ENCODE measurements at places on chromosomes 7 and 10.

GRCh38 chr10:30639946-30640786, 10.6 kb upstream of the LYZL2 start:
- DNase-seq: no peak

DNA sequence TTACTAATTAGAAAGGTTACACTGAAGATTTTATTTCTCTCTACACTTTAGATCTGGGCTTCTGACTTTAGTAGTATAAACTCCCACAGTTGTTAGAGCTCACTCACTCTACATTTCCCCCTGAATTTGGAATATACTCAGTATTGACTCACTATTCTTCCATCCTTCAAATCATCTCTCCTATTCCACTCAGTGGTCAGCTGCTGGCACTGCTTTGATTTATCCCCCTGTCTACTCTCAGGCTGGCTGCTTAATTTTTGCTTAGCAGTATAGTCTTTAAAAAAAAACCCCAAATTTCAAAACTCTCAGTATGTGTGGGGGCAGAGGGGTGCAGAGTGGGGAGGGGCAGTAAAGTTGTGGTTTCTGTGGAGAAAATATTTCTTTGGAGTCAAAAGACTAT, 68.9 kb downstream of the CDK6 start:
- no peak for DNase-seq

DNA sequence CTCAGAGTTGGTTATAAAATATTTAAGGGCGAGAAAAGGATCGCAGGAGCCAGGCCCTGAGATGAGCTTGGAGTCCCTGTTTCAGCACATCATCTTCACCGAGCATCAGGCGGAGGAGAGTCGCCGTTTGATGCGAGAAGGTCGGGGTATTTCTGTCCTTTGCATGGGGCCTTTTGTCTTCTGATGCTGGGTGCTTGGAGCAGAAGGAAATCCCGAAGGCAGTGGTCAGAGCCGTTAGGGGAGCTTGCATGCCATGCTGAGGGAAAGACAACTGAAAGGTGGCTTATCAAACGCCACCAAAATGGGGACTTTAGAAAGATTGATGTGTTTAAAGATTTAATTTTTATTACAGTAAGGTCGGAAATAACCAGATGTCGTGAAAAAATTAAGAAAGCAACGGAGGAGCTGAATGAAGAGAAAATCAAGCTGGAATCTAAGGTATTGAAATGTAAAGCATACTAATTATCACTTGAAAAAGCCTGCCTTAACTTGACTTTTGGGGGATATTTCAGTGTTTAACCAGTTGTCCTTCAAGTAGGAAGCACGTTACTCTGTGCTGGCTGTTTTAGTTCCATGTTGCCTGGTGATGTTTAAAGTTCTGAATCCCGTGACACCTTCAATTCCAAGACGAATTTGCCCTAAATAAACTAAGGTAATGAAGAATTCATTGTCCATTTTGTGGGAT, 845 bp downstream of the CCDC172 start:
- DNase-seq: no peak

- DNase-seq: peak; percentile 73
Measured at GRCh38 chr7:2864999-2865670, 21.0 kb upstream of the GNA12 start.

DNA sequence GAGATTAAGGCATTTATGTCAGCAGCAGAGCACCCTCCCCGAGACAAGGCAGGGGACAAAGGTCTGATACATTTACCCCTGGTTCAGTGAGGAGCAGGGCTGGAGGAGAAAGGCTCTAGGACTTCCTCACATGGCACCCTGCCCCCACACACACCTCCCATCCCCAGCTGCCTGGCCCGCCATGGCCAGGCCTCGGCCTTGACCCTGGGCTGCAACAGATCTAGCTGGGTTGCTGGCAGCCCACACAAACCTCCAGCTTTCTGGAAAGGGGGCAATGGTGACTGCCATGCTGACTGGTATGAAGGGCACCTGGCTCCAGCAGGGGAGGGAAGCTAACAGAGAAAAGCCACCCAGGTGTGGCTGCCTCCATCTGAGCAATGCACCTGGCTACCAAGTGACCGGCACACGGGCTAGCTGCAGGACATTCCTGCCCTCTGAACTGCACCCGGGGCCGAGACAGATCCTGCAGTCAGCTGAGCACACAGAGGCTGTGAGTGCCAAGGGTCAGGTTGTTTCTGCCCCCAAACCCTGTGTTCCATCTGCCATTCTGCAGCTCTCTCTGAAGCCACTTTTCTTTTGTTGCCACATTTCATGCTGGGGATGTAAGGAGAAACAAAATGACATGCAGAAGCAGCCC, 85.8 kb upstream of the LRRC18 start:
- no peak for DNase-seq

GRCh38 chr10:126123466-126123865, 227.1 kb downstream of the FANK1 start:
- DNase-seq: no peak

GRCh38 chr7:117673367-117673766, 193.5 kb downstream of the CFTR start:
- no peak for DNase-seq

GRCh38 chr7:113188396-113188795, 70.0 kb upstream of the SMIM30 start:
- no peak for DNase-seq

DNA sequence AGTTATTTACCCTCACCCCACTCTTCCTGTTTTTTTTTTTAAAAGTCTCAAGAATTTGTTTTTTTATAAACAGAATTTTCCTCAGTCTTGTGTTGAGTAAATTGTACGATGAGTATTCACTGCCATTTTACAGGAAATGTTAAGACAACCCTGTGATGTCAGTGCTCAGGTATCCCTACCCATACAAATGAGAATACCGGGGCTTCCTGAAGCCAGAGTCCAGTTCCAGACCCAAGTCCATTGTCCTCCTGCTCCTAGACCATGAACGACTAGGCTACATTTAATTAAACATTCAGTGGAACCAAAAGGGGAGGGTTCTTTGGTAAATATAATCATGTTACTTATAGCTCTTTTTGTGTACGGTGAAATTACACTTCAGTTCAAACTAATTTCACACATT, 79.2 kb downstream of the GNAI1 start:
- no peak for DNase-seq

DNA sequence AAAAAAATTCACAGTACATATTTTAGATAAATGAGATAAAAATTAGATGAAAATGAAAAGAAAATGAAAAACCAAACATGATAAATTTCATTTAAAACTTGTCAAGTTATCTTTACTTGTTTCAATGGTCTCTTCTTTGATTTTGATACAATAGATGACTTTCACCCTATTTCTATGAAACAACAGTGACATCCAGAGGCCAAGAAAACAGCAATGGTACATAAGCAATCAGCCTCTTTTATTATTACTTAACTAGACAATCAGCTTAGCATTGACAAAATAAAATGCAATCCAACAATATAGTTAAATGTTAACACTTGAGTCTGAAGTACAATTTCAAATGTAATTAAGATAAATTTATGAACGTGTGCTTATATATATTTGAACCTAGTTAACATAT, 74.8 kb upstream of the GPR37 start:
- DNase-seq: no peak

GRCh38 chr10:81101062-81101461, 563.4 kb downstream of the SH2D4B start:
- no peak for DNase-seq

GRCh38 chr7:49644396-49645166, 128.9 kb upstream of the VWC2 start:
- no peak for DNase-seq

DNA sequence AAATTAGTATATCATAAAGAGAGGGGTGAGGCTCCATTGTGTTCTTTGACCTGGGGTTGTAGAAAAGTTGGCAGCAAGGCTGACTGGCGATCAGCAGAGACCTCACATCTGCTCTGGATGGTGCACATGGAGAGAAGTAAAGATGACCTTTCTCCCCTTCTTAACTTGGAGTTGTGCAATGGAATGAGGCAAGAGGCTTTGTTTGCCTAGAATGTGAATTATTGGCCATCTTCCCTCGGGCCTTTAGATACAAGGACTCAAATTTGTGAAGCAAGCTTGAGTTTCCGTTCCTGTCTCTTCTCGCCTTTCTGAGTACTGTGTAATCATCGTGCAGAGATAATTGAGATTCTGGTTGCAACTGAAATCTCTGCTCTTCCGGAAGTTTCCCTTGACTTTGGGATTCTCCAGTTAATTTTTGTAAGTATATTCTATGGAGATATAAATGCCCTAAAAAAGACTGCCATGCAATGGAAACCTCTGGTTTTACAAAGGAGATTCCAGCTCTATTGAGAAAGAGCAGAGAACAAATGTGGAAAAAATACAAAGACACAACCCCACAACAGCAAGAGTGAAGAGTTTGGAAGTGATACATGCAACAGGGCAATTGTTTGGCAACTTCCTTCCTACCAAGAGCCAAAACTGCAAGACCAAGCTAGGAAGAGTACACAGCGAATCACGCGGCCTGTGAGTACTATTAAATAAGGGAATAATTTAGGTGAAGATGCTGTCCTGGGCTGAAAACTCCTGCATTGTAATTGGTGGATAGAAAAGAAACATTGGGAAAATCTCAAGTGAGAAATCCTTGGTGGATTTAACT, 542.3 kb upstream of the NRP1 start:
- no peak for DNase-seq

GRCh38 chr7:199483-200249, 7.3 kb downstream of the FAM20C start:
- DNase-seq: no peak

GRCh38 chr7:139071680-139072079, 35.8 kb upstream of the ZC3HAV1L start:
- no peak for DNase-seq

GRCh38 chr10:103885617-103886016, 30.2 kb upstream of the SH3PXD2A start:
- DNase-seq: no peak

- DNase-seq: no peak
Measured at GRCh38 chr7:133997463-133997862, 129.7 kb upstream of the LRGUK start.

GRCh38 chr7:44134943-44135628, 6.0 kb downstream of the MYL7 start:
- no peak for DNase-seq

GRCh38 chr10:49222170-49222569, 34.0 kb upstream of the TMEM273 start:
- DNase-seq: no peak

- DNase-seq: peak; percentile 32
Measured at GRCh38 chr10:110209454-110209925, 2.1 kb downstream of the MXI1 start.

DNA sequence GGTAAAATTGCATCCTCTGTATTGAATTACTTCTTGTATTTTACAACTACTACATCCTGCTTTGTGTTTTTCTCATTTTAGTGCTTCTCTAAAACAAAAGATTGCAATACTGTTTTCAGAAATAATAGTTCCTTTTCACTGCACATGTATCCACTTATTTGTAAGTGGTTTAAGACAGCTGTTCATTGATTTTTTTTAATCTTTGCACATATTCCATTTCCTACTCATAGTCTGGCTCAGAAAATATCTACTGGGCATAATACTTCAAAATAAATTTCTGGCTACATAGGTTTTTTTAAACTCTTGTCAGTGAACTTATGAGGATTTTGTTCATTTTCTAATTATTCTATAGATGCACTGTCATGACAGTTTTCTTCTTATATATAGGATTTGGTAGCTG, 54.8 kb downstream of the SND1 start:
- DNase-seq: no peak

Data from stimulated activated CD4-positive, alpha-beta T cell treated with anti-CD3 and anti-CD28 coated beads, Interleukin-1b, Interleukin-23, amount 100 ng/mL, for 4 hours (primary cell).